ENCODE measurements at places on chromosomes 2 and 18.

DNA sequence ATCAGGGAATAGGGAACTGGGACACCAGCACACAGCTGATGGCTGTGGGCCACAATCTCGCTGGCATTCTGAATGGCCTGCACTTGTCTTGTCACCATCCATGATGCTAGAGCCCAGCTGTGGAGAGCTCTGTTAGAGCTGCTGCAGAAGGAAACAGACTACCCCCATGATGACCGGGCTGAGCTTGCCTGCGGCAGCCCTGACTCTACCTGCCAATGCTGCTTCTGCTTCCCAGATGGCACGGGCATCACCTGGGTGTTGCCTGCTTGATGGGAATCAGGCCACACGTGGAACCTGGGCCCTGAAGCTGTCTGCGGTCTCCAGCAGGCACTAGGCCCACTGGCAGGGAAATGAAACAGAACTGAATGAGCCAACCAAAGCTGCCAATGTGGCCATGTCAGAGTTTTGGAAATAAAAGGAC, 11.2 kb upstream of the DAW1 start:
- DNase-seq: no peak

DNA sequence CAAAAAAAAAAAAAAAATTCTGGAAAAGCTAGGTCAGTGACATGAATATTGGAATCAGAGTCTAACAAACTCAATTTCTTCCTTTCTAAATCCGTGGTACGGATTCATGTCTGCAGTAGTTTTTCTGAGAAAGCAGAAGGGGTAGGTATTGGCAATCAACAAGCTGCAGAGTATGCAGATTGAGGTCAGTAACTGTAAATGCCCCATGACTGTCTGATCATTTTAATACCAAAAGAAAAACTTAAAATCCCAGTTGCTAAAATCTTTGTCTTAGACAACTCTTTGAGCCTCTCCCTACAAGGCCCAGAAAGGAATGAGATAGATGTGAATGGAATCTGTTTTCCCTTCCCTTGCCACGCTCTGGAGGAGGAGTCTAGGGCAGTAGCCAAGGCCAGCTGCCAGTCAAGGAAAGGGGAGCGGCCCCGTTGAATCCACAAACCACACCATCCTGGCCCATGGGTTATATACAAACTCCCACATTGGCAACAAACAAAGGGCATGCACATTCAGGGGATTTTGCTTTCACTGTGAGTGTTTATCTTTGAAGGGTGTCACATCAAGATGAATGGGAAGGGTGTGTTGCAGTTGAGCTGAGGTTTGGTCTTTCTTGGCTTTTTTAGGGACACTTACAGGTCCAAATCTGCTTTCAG, 6.1 kb upstream of the CASP8 start:
- DNase-seq: no peak

DNA sequence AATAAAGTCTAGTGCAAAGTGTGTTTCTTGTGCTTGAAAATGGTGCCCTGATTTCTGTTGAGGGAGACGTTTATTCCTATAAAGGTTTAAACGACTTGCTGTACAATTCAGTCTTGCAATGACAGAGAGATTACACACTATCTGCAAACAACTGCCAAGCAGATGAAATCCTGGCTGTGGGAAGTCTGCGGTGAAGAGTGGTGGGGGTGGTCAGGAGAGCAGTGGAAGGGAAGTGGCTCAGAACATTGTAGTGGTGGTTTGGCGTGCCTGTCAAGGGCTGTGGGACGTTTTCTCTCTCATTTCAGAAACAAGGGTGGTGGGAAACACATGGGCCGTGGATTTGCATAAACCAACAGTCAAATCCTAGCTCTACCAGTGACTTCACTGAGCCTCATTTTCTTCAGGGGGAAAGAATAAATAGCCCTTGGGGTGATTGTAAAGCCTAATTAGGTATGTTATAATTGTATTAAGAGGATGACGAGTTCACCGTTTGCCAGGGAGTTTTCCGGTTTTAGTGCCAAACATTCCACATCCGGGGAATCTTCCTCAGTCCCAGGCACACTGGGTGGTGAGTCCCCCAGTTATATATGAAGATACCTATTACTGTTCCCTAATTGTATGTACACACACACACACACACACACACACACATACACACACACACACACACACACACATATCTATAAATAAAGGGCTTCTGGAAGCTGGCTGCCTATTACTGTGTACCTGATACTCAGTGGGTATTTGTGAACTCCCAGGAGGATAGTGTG, 115.0 kb downstream of the SPTBN1 start:
- DNase-seq: peak; percentile 98

GRCh38 chr2:134771313-134771801, 52.6 kb upstream of the TMEM163 start:
- DNase-seq: no peak

DNA sequence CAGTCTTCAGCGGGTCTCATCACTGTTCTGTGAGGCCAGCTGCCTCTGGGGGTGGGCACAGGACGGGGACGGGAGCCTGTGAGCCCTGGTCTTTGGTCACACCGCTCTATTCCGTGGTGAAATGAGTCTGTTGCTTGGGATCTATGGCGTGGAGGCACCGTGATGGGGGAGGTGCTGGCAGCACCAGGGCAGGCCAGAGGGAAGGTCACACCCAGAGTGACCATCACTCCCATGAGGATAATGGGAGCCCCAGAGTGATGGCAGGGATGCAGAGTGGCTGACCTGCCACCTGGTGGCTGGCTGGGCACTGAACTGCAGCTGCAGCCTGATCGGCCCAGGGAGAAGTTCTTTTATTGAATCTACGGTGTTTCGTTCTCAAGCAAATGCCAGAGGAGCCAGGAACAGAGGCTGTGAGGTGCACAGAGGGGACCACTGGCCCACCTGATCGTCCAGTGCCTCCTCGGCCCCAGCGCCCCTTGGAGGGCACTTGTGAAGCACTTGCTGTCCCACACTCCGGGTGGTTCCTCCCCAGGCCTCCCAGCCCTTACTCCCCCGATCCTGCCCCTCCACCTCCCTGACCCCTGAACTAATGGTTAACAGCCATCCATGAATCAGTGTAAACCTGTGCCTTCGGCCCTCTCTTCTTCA, 17.9 kb downstream of the KCNIP3 start:
- DNase-seq: no peak

GRCh38 chr2:226963528-226963927, 127.7 kb downstream of the RHBDD1 start:
- DNase-seq: no peak

- DNase-seq: no peak
These were observed 37.6 kb upstream of the RIOK3 start for GRCh38 chr18:23415515-23415914.

GRCh38 chr2:42961385-42961811, 169.0 kb upstream of the HAAO start:
- no peak for DNase-seq

DNA sequence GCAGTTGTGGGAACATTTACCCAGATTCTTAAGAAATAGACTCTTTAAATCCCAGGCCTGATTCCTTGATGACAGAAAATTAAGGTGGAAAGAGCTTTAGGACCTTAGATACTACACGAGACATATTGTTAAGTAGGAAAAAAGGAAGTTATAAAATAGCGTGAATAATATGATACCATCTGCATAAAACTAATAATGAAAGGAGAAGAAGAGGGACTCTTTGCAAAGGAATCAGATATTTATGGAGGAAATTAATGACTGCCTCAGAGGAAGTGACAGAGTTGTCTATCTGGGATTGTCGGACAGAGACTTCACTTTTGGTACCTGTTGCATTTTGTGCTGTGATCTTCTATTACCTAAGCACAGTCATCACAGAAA, 20.8 kb downstream of the APCDD1 start:
- DNase-seq: no peak

DNA sequence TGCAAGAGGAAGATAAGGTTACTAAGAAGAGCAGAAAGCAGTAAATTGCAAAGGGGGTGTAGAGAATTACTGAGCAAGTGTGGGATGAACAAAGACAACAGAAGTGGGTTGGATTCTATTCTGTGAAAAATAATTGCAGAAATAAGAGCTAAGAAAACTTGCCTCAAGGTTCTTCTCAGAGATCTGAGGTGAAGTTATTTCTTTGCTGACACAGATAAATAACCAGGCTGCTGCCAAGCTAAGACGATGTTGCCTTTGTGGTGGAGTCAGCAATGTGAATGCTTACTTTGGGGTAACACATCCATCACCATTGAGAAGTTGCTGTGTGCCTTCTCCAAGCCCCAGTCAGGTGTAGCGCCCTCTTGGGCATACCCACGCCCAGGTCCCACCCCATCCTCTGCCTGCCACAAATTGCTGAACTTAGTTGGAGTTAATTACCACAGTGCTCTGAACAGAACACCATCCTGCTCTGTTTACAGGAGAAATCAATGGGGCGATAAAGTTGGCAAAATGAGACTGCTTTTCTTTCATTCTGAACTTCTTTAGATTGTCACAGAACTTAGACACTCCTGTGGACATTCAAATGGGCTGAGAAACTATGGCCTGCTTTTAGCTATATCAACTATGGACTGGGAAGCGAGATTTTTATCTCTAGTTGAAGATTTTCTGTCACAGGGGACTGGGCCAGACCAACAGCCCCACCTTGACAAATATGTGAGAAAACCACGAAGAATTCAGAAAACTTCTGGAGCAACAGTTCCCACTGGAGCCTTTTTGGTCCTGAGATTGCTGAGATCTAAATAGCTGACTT, 283.6 kb downstream of the TMX3 start:
- no peak for DNase-seq

- no peak for DNase-seq
These were observed 803.9 kb upstream of the POU3F3 start for GRCh38 chr2:104049981-104050380.

DNA sequence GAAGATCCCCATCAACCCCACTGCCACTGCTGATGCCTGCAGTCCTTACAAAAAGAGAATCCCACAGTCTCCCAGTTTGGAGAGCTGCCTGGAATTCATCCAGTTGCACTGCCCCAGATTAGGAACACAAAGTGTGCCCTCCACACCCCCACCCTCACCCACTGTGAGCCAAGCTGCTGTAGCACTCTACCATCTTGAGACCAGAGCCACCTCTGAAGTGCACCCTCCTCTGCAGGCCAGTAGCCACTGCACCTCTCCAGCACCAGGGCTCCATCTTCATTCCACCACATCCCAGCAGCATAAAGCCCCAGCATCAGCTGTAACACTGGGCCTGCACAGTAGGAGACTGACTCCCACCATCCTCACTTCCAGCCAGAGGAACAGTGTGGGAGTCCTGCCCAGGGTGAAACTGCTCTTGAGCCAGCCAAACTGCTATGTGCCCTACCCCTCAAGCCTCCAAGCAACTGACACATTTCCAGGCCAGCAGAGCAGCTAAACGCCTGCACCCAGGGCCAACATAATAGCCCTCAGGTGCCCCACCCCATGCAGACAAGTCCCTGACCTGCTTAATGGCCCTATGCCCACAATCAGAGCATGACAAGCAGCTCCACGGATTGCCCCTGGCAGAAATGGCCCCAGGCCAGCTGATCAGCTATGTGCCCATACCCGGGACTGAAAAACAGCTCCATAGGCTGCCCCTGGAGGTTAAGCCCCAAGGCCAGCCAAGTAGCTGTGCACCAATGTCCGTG, 206.0 kb downstream of the ATAD2B start:
- DNase-seq: no peak

GRCh38 chr2:7111626-7112025, 194.4 kb downstream of the RNF144A start:
- no peak for DNase-seq

GRCh38 chr18:11871501-11871900, 20.3 kb downstream of the CHMP1B start:
- no peak for DNase-seq
